Posterior vena cava (tissue), 2 donors: ENCODE measurements at places on chromosomes 6 and 20.
A peak's percentile ranks its signal among the peaks of the same experiment; 100 is the strongest.

- DNase-seq: no peak
These were observed 35.1 kb downstream of the DSE start for GRCh38 chr6:116405652-116406356.

DNA sequence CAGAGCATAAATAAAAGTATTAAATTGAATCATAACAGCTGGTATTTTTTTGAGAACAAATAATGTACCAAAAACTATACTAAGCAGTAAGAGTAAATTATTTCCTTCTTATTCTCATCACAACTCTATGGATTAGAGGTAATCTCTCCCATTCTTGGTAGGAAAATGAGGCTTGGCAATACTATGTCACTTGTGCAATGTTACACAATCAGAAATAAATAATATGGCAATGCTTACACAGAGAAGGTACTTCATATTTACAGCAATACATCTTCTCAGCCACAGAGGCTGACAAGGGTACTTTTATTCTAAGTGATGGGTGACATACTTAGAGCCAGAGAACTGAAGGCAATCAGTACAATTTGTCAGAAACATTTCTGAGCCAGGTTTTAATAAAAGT is 3.9 kb downstream of the DST start:
- DNase-seq: no peak

DNA sequence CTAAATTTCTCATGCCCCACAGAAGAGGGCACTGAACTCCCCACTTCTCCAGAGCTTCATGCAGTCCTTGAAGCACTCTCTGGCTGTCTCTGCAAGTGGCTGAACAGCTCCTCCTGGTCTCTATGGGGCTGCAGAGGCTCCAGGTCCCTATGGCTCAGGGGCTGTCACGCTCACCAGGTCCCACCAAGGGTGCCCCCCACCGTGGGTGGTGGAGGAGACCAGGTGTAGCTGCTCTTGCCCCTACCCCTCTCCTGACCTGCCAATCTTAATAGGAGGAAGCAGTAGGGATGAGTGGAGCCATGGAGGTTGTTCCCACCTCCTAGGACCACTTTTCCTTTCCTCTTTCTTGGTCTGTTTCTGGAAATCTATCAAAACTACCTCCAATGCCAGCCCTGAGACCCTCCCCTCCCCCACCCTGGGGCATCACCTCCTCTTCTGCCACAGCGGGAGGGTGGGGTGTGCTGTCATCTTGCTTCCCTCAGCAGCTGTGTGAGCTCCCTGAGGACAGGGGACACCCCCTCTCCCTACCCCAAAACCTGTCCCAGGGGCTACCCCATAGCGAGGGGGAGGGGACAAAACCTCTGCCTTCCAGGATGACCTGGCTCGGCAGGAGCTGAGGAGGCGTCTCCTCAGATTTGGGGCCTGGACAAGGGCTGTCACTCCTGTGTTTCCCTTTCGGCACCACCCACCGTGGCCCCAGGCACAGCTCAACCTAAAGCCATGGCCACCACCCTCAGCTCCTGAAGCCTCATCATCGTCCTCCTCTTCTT is 12.0 kb upstream of the RAET1E start:
- peak; percentile 73 for DNase-seq

GRCh38 chr20:20079102-20079784 is 26.9 kb downstream of the CFAP61 start:
- no peak for DNase-seq

DNA sequence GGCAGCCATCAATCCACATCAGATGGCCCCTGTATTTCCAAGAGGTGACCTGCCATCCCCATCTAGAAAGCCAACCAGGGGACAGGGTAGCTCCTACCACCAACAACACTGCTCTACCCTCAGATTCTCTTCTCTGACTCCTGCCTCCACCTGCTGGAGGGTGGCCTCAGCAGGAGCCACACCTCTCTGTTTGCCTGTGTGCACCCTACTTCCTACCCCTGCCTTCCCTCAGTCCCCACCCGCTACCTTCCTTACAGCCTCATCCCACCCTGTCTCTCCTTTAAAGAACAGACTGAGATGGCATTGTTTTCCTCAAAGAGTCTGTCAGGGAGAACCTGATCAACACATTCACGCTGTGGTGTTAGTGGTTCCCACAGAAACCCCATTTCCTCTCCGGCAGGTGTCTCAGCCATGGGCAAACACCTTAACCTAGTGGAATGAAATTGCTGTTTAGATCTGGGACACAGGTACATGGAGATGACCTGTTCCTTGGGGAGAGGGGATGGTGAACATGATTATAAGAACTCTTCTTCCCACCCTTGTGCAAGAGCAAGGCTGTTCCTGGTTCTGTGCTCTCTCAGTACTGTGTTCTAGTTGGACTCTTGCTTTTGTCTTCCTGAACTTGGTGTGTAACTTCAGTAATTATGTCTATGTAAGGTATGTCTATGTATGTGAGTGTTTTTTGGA is 1.8 kb downstream of the ENTPD6 start:
- no peak for DNase-seq

DNA sequence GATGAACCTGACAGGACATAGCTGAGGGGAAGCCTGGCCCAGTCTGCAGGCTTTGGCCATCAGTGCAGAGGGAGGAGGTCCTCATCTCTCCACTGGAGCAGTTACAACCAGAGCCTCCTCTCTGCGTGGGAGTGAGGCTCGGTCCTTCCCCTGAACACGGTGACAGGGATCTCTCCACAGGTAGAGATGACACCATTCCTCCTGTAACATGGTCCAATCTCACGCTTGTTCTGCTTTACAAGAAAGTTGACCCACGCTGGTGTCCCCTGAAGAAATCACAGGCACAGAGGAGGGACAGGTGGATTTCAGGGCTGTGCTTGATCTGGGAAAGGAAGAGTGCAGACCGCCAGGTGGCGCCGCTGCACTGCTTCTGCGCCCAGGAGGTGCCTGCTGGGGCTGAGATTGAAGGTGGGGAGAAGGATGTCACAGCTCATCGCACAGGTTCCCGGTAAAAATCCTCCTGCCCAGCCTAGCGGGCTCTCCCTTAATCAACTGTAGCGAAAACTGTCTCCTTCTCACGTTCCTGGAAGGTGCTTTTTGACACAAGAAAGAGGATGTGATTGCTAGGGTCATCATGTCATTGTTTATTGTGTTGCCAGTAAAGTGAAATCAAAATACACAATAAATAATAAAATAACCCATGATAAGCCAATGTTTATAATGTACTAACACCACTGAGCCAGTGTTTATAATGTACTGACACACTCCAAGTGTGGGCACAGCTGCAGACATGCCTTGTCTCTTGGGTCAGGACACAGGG is 20.4 kb downstream of the HLA-G start:
- peak; percentile 94 for DNase-seq

- DNase-seq: no peak
These were observed 16.5 kb upstream of the SPAG4 start for GRCh38 chr20:35598899-35599775.

GRCh38 chr20:38725931-38726803 is 1.9 kb downstream of the SLC32A1 start:
- DNase-seq: no peak

GRCh38 chr6:33979750-33980149 is 166.1 kb downstream of the GRM4 start:
- peak; percentile 26 for DNase-seq

DNA sequence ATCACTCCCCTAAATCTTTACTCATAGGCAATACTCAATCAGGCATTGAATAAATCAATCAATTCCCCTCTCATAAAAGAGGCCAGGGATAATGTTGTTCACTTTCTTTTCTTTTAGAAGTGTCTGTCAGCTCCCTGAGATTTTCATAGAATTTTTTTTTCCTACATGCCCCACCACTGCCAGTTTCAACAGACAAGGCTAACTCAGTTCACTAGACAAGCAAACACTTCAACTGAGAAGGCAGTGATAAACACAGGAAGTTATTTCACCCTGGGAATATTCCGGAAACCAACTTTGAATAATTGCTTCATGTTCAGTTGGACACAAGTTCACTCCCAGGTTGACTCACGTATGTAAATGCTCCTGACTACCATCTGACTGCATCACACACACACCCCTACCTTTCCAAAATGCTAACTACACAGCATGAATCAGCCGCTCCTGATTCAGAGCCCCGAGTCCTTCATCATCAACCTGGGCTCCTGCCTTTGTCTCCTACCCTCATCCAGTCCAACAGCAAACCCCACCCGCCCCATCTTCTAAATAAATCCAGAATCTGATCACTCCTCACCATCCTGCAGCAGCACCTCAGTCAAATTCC is 143.9 kb downstream of the BCAS1 start:
- no peak for DNase-seq

DNA sequence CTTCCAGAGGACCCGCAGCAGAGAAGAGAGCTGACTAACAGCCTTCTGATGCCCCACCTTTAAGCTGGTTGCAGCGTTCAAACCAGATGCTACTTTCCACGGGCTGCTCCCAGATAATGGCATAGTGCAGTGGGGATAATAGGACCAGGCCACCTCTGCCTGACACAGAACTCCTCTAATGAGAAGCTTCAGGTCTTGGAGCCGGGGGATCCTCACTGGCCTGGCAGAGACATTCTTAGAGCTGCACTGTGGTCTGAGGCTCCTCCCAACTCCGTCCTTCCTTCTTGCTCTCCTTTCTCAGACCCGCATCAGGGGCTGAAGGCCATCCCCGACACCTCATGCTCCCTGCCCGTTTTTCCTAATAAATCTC is 206.6 kb upstream of the MARCKS start:
- no peak for DNase-seq

DNA sequence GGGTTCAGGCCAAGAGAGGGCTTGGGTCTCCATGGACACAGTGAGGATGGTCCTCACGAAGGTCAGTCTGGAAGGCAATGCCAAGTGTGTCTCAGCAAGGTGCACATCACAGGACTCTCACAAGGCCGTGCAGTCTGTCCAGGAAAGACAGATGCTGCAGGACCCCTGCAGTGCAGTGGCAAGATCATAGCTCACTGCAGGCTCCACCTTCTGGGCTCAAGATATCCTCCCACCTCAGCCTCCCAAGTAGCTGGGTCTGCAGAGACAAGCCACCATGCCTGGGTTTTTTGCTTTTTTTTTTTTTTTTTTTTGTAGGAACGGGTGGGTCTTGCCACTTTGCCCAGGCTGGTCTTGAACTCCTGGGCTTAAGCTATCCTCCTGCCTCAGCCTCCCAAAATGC is 26.4 kb downstream of the ZMYND8 start:
- no peak for DNase-seq

DNA sequence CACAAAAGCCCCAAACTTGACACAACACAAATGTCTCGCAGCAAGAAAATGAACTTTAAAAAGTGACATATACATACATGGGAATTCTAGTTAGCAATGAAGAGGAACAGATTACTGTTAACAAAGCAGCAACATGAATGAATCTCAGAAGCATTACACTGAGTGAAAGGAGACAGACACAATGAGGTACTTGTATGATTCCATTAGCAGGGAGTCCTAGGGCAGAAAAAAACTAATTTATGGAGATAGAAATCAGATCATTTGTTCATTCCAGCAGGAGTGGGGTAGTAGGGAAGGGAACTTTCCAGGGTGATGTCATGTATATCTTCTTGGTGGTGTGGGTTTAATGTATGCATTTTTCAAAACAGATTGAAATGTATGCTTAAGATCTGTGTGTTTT is 524.4 kb downstream of the KIF16B start:
- no peak for DNase-seq

DNA sequence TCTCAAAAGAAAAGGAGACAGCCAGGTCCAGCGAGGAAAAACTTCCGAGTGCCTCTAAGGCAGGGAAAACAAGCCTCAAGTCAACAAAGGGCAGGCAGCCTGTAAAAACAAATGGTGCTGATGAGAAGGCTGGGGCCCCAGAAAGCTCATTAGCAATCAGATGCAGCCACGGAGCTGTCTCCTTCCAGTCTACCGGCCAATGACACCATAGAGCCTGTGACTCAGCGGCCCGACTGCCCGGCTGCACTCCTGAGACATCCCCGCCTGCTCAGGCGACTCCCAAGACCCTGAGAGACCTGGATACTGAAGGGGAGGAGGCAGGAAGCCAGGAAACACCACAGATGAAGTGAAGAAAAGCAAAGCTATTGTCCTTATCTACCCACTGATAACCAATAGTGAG is 120.1 kb upstream of the HDDC2 start:
- DNase-seq: peak; percentile 78

GRCh38 chr6:161057103-161058091 is 65.8 kb downstream of the MAP3K4 start:
- DNase-seq: no peak

DNA sequence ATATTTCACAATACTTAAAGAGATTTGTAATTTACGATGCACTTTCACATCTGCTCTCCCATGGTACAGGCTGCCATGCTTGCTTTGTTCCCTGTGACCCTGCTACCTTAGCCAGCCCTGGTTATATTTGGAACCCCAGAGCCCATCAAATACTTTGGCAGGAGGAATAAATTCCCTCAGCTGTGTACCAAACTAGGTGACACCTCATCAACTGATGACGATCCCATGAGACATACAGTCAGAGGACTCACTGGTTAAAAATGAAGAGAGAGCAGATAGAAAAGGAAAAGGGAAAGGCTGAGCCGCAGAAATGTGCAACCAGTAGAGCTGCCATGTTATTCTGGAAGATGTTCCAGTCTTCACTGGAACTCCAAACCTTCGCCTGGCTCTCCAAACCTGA is 120.0 kb downstream of the SIM1 start:
- no peak for DNase-seq

DNA sequence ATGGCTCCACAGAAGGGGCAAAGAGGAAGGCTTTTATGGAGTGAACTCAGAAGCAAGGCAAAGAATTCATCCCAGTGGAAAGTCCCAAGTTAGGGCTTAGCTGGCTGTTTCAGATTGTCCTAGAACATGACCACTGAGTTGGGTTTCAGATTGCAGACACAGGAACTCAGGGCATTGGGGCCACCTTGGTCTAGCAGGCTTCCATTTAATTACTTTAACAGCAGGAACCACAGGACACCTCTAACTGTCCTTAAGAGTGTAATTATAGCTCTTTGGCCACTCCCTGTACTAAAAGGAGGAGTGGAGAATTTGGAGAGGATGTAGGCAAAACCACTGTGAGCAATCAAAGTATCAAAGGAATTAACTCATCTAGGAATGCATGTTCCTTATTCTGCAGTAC is 150.6 kb upstream of the AGPAT4 start:
- no peak for DNase-seq

DNA sequence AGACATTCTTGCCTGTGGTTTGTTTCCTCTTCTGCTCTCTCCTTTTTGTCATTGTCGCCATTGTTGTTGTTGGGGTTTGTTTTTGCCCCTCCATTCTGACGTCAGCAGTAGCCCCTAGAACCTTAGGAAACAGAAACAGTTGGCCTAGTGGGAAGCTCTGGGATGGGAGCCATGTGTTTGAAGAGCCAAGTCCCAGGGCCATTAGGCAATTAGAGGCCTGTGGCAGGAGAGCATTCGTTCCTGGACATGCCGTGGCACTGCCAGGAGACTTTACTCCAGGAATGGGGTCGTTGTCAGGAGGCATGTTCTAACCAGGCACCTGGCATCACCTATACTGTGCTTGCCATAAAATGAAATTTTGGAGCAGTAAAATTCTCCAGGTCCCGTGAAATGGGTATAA is 39.7 kb downstream of the PPARD start:
- no peak for DNase-seq
